Thoracic aorta (tissue), 2 donors: ENCODE measurements at places on chromosomes 2 and 18. TPM values are rescaled to one million over a fixed set of nuclear protein-coding genes. Genes with fewer than 3 reads are reported as not detected.

- H3K4me3 ChIP-seq: no peak overlapping the region
- no peaks in the 10 kb centered on the region for H3K36me3 ChIP-seq
- H3K27me3 ChIP-seq: no peaks in the 10 kb centered on the region
- H3K27ac ChIP-seq: no peak overlapping the region
- H3K4me1 ChIP-seq: no peaks in the 10 kb centered on the region
Measured at GRCh38 chr18:59918320-59918755, 18.5 kb downstream of the PMAIP1 start.

GRCh38 chr2:59888015-59888414 lies 665.4 kb downstream of the BCL11A start:
- H3K27me3 ChIP-seq: no peaks in the 10 kb centered on the region

- H3K27ac ChIP-seq: no peak overlapping the region
- H3K27me3 ChIP-seq: no peaks in the 10 kb centered on the region
- H3K4me3 ChIP-seq: no peak overlapping the region
- H3K36me3 ChIP-seq: no peaks in the 10 kb centered on the region
- no peaks in the 10 kb centered on the region for H3K4me1 ChIP-seq
Measured at GRCh38 chr2:40103590-40103989, 324.5 kb upstream of the THUMPD2 start.

DNA sequence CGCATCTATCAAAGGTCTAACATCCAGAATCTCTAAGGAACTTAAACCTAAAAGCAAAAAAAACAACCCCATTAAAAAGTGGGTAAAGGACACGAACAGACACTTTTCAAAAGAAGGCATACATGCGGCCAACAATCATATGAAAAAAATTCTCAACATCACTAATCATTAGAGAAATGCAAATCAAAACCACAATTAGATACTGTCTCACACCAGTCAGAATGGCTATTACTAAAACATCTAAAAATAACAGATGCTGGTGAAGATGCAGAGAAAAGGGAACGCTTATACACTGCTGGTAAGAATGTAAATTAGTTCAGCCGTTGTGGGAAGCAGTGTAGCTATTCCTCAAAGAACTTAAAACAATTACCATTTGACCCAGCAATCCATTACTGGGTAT lies 38.0 kb downstream of the PPP3R1 start:
- no peak for DNase-seq
- no peak overlapping the region for H3K4me3 ChIP-seq
- no peak overlapping the region for H3K27ac ChIP-seq
- H3K36me3 ChIP-seq: no peaks in the 10 kb centered on the region

DNA sequence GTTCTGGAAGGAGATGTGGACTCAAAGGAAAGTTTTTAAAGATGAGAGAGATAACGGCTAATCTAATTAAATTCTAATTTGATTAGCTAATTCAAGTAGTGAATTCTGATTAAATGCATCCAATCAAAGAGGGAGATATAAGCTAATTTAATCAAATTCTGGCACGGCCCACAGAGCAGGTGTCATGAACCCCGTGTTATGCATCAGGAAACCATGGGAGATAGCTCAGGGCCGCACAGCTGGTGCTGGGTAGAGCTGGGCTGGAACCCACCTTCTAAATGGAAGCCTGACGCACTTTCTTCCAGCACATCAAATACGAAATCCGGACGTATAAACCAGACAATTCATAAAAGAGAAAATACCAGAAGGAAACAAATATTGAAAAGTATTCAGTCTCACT lies 57.2 kb downstream of the GREB1 start:
- H3K36me3 ChIP-seq: no peaks in the 10 kb centered on the region
- H3K27ac ChIP-seq: no peak overlapping the region
- H3K4me1 ChIP-seq: no peaks in the 10 kb centered on the region

DNA sequence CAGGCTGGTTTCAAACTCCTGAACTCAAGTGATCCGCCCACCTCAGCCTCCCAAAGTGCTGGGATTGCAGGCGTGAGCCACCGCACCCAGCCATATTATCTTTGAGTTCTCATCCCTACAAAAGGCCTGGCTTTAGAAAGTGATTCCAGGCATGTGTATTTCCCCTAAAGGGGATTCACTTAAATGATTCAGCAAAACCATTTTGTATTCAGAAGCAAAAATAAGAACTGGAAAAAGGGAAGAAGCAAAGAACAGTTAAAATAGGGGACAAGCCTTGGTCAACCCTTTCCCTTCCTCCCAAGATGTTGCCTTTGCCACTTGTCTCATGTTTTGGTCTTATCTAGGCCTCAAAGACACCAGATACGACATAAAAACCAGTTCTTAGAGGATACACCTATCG lies 10.5 kb downstream of the TM4SF20 start:
- DNase-seq: no peak
- H3K27me3 ChIP-seq: no peaks in the 10 kb centered on the region
- H3K36me3 ChIP-seq: no peaks in the 10 kb centered on the region
- peaks cover 56% of the 10 kb centered on the region for H3K4me1 ChIP-seq
- H3K27ac ChIP-seq: peak overlapping the region; percentile 22

- H3K4me1 ChIP-seq: no peaks in the 10 kb centered on the region
- DNase-seq: no peak
- no peak overlapping the region for H3K4me3 ChIP-seq
- no peaks in the 10 kb centered on the region for H3K36me3 ChIP-seq
- H3K27me3 ChIP-seq: no peaks in the 10 kb centered on the region
- no peak overlapping the region for H3K27ac ChIP-seq
Measured at GRCh38 chr2:56380861-56381260, 197.1 kb downstream of the CCDC85A start.

DNA sequence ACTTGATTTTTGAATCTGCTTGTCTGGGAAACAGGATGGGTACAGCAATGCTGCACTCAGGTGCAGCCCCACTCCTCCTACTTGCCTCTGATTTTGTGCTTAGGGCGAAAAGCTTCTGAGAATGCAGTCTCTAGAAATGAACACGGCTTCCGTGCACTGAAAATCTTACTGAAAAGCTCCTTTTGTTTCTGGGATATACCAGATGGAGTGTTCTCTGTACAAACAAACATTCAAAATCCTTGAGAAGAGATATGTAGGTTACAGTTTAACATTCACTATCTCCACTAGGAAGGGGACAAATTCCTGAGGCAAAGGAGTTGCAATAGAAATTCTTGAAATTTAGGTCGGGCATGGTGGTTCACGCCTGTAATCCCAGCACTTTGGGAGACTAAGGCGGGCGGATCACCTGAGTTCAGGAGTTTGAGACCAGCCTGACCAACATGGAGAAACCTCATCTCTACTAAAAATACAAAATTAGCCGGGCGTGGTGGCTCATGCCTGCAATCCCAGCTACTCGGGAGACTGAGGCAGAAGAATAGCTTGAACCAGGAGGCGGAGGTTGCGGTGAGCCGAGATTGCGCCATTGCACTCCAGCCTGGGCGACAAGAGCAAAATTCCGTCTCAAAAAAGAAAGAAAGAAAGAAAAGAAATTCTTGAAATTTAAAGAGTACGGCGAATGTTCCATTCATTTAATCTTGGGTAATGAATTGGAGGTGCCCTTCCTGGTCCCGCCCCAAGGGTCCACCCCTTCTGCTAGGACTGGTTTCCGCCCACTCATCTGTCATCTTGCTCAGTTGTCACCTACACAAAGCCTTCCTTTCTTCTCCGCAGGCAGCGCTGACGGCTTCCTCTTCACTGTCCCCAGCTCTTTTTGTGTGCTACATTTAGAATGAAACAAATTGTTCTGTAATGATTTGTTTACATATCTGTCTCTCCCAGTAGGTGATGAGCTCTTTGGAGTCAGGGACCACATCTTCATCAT lies 92.4 kb downstream of the SOCS6 start:
- no peak for DNase-seq
- no peaks in the 10 kb centered on the region for H3K36me3 ChIP-seq
- no peaks in the 10 kb centered on the region for H3K4me1 ChIP-seq
- H3K27ac ChIP-seq: no peak overlapping the region
- no peaks in the 10 kb centered on the region for H3K27me3 ChIP-seq

DNA sequence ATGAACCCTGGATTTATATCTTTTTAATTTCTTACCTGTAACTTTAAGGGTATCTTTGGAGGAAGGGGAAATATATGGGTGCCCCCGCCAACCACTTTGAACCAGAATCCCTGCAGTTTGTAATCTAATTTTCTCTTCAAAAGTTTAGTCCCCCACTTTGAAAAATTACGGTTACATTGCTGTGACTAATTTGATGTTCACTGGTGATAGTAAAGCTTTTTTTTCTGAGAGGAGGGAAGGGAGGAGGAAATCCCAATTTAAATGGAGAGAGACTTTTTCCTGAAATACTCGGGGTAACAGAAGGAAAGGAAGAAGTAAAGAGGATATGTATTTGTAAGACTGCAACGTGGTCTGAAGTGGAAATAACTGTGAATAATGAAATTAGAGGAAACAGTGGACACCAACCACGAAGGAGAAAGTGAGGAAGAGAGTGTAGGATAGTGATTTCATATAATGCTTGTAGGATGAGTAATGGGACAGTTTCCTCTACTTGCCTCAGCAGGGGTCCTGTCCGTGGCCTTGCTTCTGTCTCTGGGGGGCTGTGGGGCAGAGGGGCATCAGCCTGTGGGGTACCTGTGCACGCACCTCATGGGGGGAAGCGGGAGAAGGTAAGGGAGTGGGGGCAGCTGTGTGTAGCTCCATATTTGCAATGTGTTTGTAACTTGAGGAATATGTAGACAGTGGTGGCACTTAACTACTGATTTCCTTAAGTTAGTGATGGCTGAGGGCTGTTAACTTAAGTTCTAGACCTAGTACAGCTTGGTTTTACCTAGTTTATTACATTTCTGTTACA lies 161.1 kb downstream of the LTBP1 start:
- peaks cover 97% of the 10 kb centered on the region for H3K4me1 ChIP-seq
- H3K36me3 ChIP-seq: no peaks in the 10 kb centered on the region
- DNase-seq: no peak
- H3K4me3 ChIP-seq: no peak overlapping the region
- peak overlapping the region; percentile 60 for H3K27ac ChIP-seq

GRCh38 chr18:24974431-24974830 lies 377.5 kb downstream of the ZNF521 start:
- H3K4me3 ChIP-seq: no peak overlapping the region
- H3K36me3 ChIP-seq: no peaks in the 10 kb centered on the region
- H3K27me3 ChIP-seq: no peaks in the 10 kb centered on the region
- no peaks in the 10 kb centered on the region for H3K4me1 ChIP-seq
- no peak for DNase-seq

- H3K36me3 ChIP-seq: no peaks in the 10 kb centered on the region
- no peak overlapping the region for H3K4me3 ChIP-seq
- no peak overlapping the region for H3K27ac ChIP-seq
- no peaks in the 10 kb centered on the region for H3K4me1 ChIP-seq
Measured at GRCh38 chr2:16320716-16321115, 344.9 kb downstream of the CYRIA start.

- no peaks in the 10 kb centered on the region for H3K36me3 ChIP-seq
- no peak overlapping the region for H3K27ac ChIP-seq
- no peak overlapping the region for H3K4me3 ChIP-seq
Measured at GRCh38 chr2:136254681-136255080, 136.7 kb upstream of the CXCR4 start.

- H3K4me1 ChIP-seq: peaks cover 11% of the 10 kb centered on the region
- DNase-seq: no peak
- H3K4me3 ChIP-seq: no peak overlapping the region
- H3K27ac ChIP-seq: no peak overlapping the region
Measured at GRCh38 chr2:158755310-158756087, 39.6 kb upstream of the DAPL1 start.

GRCh38 chr2:181953881-181954537 lies 31.6 kb upstream of the PPP1R1C start:
- no peaks in the 10 kb centered on the region for H3K27me3 ChIP-seq
- no peak overlapping the region for H3K27ac ChIP-seq
- H3K4me3 ChIP-seq: peak overlapping the region; percentile 65
- DNase-seq: peak; percentile 6
- no peaks in the 10 kb centered on the region for H3K36me3 ChIP-seq

- peaks cover 19% of the 10 kb centered on the region for H3K4me1 ChIP-seq
- peak overlapping the region; percentile 94 for H3K27ac ChIP-seq
- peak; percentile 95 for DNase-seq
- H3K27me3 ChIP-seq: no peaks in the 10 kb centered on the region
- H3K4me3 ChIP-seq: peak overlapping the region; percentile 31
- no peaks in the 10 kb centered on the region for H3K36me3 ChIP-seq
Measured at GRCh38 chr2:240250985-240251847, 110.8 kb upstream of the OTOS start.

DNA sequence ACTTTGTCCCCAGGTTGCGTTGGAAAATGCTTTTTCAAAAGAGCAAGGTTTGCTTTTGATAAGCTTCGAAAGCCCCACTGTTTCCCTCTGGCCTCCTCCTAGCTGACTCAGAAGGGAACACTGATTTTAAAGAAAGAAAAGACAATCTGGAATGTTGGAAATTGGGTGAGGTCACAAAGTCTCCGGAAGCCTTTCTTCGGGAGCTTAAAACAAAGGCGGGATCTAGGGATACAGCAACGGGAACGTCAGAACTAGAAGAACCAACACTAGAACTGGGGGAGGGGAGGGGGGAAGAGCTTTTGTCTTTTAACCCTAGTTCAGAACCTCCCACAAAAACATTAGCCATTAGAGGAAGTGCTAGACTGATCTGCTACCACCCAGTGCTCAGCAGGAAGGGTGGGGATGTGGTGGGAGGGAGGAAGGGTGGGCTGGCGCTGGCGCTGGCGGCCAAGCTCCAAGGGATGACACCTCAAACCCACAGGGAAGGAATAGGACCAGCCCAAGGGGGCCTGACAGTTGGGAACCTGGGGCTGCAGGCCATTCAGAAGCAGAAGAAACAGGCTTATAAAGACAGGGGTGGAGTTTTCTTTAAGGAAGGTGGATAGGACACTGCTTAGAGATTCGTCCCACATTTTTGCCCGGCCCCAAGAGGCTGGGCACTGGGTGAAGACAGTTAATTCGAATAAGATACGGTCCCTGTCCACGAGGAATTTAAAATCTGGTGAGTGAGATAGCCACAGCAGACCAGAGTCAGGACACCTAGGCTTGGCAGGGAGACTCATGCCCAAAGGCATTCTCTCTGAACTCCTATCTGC lies 1.7 kb downstream of the TMSB10 start:
- peak overlapping the region; percentile 97 for H3K4me3 ChIP-seq
- H3K27ac ChIP-seq: peak overlapping the region; percentile 93
- no peak for DNase-seq
- H3K36me3 ChIP-seq: no peaks in the 10 kb centered on the region
- peaks cover 19% of the 10 kb centered on the region for H3K4me1 ChIP-seq
- H3K27me3 ChIP-seq: no peaks in the 10 kb centered on the region

GRCh38 chr18:49030692-49031443 lies 80.1 kb upstream of the SMAD7 start:
- no peak overlapping the region for H3K4me3 ChIP-seq
- H3K4me1 ChIP-seq: no peaks in the 10 kb centered on the region
- H3K27ac ChIP-seq: no peak overlapping the region
- no peaks in the 10 kb centered on the region for H3K36me3 ChIP-seq
- no peaks in the 10 kb centered on the region for H3K27me3 ChIP-seq
- DNase-seq: no peak

- H3K27ac ChIP-seq: peak overlapping the region; percentile 67
- no peak for DNase-seq
- H3K4me1 ChIP-seq: peaks cover 7% of the 10 kb centered on the region
- H3K4me3 ChIP-seq: peak overlapping the region; percentile 87
- H3K27me3 ChIP-seq: no peaks in the 10 kb centered on the region
Measured at GRCh38 chr2:118089139-118089800, 999 bp downstream of the INSIG2 start.

The ALPI gene
- not detected for total RNA-seq

The RRM2 gene
- 1.2 TPM for total RNA-seq

The ALLC gene
- not detected for total RNA-seq

The RTP5 gene
- total RNA-seq: not detected

The CTAGE1 gene
- not detected for total RNA-seq

The CCDC148 gene
- total RNA-seq: not detected

The OR6B2 gene
- total RNA-seq: not detected

The CFAP65 gene
- not detected for total RNA-seq
